ENCODE measurements at places on chromosomes 1 and 21. TPM values are rescaled to one million over a fixed set of nuclear protein-coding genes. Genes with fewer than 3 reads are reported as not detected.

Gene STPG1
- 4.9 TPM for total RNA-seq

Gene SH3D21
- total RNA-seq = 19.0 TPM

Gene GNAT2
- 0.18 TPM for total RNA-seq

DNA sequence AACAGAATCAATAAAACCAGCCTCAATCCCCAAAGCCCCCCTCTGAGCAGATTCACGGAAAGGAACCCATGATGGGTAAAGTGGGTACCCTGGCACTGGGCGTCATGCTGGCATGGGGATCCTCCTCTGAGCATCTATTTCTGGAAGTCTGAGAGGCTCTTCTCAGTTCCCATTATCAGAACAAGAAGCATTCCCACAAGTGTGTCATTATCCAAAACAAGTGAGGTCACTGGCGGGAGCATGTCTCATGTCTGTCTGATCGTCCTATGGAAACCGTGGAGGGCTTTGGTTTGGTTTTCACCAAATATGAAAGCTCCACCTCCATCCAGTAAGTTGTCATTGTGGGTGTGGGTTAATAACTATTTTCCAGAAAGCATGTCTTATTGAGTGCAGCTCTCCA, 70.7 kb downstream of the PGM1 start:
- H3K4me3 ChIP-seq = no peak overlapping the region
- no peaks in the 10 kb centered on the region for H3K27me3 ChIP-seq
- peaks cover 45% of the 10 kb centered on the region for H3K36me3 ChIP-seq
- DNase-seq = no peak
- peaks cover 33% of the 10 kb centered on the region for H3K4me1 ChIP-seq
- no peak overlapping the region for H3K27ac ChIP-seq

DNA sequence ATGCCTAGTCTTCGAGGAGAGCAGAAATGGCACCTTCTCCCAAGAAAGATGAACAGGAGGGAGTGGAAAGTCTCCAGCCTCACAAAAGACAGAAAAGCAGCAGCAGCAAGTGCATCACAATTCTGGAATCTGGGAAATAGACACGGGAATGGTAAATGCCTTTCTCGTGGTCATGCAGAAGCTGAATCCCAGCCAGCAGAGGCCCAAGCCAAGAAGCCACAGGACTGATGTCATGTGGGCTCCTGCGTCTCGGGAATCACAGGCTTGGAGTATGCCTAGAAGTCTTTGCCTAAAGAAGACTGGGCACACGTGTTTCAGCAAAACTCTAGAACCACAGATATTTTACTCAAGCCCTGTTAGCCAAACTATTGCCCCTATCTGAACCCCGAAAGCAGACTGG, 260.3 kb upstream of the PLD5 start:
- no peaks in the 10 kb centered on the region for H3K36me3 ChIP-seq
- no peaks in the 10 kb centered on the region for H3K27me3 ChIP-seq
- no peaks in the 10 kb centered on the region for H3K4me1 ChIP-seq
- no peak for DNase-seq

GRCh38 chr1:39854738-39855137, 28.6 kb downstream of the TRIT1 start:
- peaks cover 7% of the 10 kb centered on the region for H3K4me1 ChIP-seq
- H3K27me3 ChIP-seq = no peaks in the 10 kb centered on the region
- peaks cover 25% of the 10 kb centered on the region for H3K36me3 ChIP-seq
- H3K4me3 ChIP-seq = no peak overlapping the region
- DNase-seq = no peak
- no peak overlapping the region for H3K27ac ChIP-seq

DNA sequence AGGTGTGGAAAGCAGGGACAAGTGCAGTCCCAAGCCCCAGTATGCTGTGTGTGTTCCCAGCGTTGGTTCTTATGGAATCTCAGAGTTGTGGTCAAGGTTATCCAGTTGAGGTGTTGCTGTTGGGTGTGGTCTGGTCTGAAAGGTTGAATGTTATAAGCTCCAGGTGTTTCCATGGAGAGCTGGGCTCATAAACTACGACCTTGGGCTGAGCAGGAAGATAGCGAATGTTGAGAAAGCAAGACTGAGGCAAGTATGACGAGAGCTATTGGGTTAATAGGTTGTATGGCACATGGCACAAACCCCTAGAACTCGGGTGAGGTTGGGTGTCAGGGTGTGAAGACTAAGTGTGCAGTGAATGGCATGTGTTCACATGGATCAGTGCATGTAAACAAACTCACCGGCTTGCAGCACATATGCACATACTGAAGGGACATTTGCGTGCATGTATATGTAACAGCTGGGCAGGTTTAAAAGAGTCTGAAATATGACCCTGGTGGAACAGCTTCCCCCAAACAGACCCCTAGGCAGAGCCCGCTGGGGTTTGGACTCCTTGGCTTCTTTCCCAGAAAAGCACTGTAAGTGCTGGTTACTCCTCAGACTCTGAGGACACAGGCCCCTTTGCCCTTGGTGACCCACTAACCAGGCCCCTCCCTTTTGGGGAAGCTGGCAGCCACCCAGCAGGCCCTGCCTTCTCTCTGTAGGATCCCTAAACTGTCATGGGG, 117.5 kb downstream of the NAV1 start:
- peaks cover 5% of the 10 kb centered on the region for H3K27me3 ChIP-seq
- H3K27ac ChIP-seq = no peak overlapping the region
- no peaks in the 10 kb centered on the region for H3K4me1 ChIP-seq
- no peak for DNase-seq
- H3K36me3 ChIP-seq = no peaks in the 10 kb centered on the region

- DNase-seq = no peak
- peaks cover 8% of the 10 kb centered on the region for H3K27me3 ChIP-seq
- H3K4me3 ChIP-seq = no peak overlapping the region
- no peaks in the 10 kb centered on the region for H3K36me3 ChIP-seq
These were observed 94.8 kb upstream of the USP24 start for GRCh38 chr1:55309786-55310504.

- no peak overlapping the region for H3K4me3 ChIP-seq
- H3K27ac ChIP-seq = no peak overlapping the region
- no peak for DNase-seq
- no peaks in the 10 kb centered on the region for H3K4me1 ChIP-seq
These were observed 15.4 kb downstream of the NPPA start for GRCh38 chr1:11831945-11832725.

GRCh38 chr21:44567481-44568171, 5.9 kb upstream of the KRTAP10-4 start:
- H3K4me3 ChIP-seq = no peak overlapping the region
- peaks cover 12% of the 10 kb centered on the region for H3K4me1 ChIP-seq
- H3K27ac ChIP-seq = no peak overlapping the region
- no peaks in the 10 kb centered on the region for H3K36me3 ChIP-seq
- DNase-seq = no peak
- peaks cover 6% of the 10 kb centered on the region for H3K27me3 ChIP-seq

- peaks cover 32% of the 10 kb centered on the region for H3K4me1 ChIP-seq
- H3K27ac ChIP-seq = no peak overlapping the region
- no peaks in the 10 kb centered on the region for H3K27me3 ChIP-seq
These were observed 41.3 kb downstream of the NFYC start for GRCh38 chr1:40732756-40733301.

DNA sequence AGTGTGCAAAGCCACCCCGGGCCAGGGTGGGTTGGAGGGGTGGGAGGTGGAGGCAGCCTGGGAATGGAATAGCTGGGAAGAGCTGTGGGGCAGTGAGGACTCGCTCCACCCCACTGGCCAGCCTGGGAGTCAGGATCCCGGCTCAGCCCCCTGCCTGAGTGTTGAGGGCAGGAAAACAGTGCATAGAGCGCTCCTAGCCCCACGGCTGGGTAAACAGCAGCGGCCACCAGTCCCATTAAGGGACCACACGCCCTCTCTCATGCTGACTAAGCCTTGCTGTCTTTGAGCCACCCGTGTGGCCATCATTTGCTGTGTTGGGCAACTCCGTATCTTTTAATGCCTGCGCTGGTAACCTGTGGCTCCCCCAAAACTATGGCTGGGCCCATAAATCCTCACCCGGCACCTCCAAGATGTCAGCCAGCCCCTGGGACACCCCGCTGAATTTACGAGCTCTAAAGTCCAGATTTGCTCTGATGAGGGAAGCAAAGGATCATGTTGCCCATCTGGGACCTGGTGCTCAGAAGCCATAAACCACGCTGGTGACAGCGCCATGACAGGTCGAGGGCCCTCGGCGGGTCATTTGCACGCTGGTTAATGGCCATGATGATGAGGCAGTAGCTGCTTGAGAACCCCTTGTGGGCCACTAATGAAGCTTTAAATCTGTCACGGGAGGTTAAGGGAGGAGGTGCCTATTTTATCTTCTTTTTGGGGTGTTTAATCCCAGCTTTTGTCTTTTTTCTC, 34.9 kb downstream of the SYF2 start:
- H3K36me3 ChIP-seq = no peaks in the 10 kb centered on the region
- DNase-seq = no peak
- H3K4me3 ChIP-seq = no peak overlapping the region

- peaks cover 32% of the 10 kb centered on the region for H3K27me3 ChIP-seq
- no peak overlapping the region for H3K4me3 ChIP-seq
- H3K36me3 ChIP-seq = no peaks in the 10 kb centered on the region
- DNase-seq = no peak
- peaks cover 6% of the 10 kb centered on the region for H3K4me1 ChIP-seq
- no peak overlapping the region for H3K27ac ChIP-seq
These were observed 1.7 kb upstream of the NEGR1 start for GRCh38 chr1:72284084-72284347.

DNA sequence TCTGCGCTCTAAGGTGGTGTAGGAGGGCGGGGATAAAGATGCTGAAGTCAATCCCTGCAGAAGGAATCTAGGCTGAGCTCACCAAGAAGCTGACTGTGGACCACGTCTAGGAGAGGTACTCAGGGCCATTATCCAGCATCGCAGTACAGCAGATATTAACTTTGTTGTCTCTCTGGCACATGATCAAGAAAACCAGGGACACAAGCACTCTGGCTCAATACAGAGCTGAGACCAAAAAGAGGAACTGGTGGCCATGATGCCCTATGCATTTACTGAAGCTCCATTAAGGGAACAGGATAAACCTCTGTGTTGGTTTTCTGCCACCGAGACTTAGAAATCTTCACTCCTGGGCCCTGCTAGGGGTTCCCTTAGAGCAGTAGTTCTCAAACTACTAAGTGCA, 38.0 kb upstream of the ANGPTL7 start:
- no peak overlapping the region for H3K4me3 ChIP-seq
- H3K4me1 ChIP-seq = no peaks in the 10 kb centered on the region
- no peaks in the 10 kb centered on the region for H3K27me3 ChIP-seq
- no peak for DNase-seq
- no peak overlapping the region for H3K27ac ChIP-seq

DNA sequence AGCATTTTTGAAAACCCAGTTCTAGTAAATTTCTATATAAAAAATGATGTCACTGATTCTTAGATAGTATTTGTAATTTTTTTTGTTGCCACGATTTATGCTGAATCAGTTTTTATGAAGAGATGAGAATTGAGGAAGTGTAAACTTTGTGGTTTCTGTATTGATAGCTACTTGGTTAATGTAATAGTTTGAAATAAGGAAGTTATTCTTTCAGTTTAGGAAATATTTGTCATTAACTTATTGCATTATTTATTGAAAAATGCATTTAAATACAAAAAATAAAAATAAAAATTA, 97.8 kb downstream of the ZFYVE9 start:
- H3K36me3 ChIP-seq = no peaks in the 10 kb centered on the region
- DNase-seq = no peak
- peaks cover 14% of the 10 kb centered on the region for H3K27me3 ChIP-seq
- H3K27ac ChIP-seq = no peak overlapping the region
